Fibroblast of skin of left quadriceps (primary cell): ENCODE measurements at places on chromosomes 5 and 9.

GRCh38 chr9:5684101-5684500 lies 55.2 kb downstream of the RIC1 start:
- DNase-seq = no peak

GRCh38 chr5:109779036-109779735 lies 89.5 kb downstream of the MAN2A1 start:
- no peak for DNase-seq

DNA sequence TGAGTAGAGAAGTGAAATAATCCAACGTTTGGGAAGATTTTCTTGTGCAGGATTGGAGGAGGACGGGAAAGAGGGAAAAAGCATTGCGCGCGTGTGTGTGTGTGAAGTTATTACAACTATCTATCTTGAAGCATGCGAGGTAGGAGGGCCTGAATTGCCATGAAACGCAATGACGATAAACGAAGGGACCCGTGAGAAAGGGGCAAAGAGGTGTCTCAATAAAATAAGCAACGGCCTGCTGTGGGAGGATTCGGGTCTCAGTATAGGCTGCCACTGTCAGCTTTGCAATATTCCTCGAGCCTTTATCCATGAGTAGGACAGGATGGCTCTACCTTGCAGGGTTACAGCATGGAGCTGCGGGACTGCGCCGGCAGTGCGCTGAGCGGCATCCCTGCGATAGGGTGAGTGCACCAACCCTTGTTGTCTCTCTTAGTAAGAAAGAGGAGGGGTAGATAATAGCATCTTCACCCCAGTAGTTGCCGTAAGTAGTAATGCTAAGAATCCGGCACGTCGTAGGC lies 631 bp upstream of the RCL1 start:
- no peak for DNase-seq

GRCh38 chr9:133125941-133126696 lies 5.1 kb upstream of the RALGDS start:
- no peak for DNase-seq

- DNase-seq = no peak
Observed at GRCh38 chr5:37751227-37751626, 88.6 kb downstream of the GDNF start.

DNA sequence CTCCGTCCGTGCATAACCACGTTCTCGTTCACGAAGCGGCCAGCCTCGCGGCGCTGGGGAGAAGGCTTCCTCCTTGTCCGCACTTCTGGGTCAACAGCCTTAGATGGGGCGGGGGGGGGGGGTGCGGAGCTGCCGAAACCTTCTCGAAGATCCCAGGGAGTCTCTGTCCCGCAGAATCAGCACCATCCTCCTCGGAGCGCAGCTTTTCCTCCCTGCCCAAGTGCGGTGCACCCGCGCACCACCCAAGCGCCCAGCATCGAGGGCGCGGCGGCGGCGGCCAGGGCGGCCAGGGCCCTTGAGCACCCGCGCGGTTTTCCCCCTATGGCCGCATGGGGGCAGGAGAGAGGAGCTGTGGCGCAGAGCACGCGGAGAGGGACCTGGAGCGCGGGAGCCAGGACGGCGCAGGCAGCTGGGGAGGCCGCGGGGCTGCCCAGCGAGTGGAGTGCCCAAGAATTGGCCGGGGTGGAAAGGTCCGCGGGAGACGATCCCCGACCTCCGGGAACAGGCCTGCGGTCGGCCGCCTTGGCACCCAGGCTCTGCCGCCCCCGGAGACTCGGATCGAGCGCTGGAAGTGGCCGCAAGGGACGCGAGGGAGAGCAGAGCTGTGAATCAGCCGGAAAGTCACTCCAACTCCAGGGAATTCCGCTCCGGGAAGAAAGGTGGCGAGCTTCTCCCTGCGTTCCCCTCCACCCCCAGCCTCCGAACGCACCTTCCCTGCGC lies 43.1 kb downstream of the TMEM174 start:
- DNase-seq = peak; percentile 52

GRCh38 chr9:86274821-86275643 lies 7.3 kb downstream of the ISCA1 start:
- no peak for DNase-seq

DNA sequence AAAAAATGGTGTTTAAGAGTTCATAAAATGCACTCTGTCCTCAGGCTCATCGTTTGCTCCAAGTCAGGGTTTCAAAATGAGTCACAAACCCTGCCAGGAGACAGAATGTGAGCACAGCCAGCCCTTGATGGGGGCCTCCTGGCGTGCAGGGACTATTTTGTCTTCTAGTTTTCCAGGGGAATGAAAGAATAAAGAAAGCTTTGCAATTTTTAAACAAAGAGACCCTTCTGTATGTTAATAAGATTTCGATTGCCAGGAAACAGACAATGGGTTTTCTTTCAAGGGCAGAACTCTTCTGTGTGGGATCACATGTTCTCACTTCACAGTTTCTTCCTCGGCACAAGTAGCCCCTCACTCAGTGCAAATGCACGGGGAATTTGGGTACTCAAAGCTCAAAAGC lies 121.4 kb upstream of the C6 start:
- no peak for DNase-seq

- DNase-seq = peak; percentile 8
Observed at GRCh38 chr5:97131139-97131710, 11.2 kb downstream of the LIX1 start.

- no peak for DNase-seq
Observed at GRCh38 chr5:171660434-171660833, 125.2 kb upstream of the SMIM23 start.

DNA sequence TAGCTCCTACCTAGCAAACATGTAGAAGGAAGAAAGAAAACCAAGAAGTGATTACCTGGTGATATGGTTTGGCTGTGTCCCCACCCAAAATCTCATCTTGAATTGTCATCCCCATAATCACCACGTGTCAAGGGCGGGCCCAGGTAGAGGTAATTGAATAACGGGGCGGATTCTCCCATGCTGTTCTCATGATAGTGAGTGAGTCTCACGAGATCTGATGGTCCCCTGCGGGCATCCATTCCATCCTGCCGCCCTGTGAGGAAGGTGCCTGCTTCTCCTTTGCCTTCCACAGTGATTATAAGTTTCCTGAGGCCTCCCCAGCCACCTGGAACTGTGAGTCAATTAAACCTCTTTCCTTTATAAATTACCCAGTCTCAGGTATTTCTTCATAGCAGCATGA lies 27.4 kb upstream of the ANKRD34B start:
- DNase-seq = no peak

GRCh38 chr5:83922699-83923098 lies 202.0 kb upstream of the HAPLN1 start:
- no peak for DNase-seq

GRCh38 chr5:157497875-157498611 lies 38.0 kb downstream of the NIPAL4 start:
- no peak for DNase-seq

DNA sequence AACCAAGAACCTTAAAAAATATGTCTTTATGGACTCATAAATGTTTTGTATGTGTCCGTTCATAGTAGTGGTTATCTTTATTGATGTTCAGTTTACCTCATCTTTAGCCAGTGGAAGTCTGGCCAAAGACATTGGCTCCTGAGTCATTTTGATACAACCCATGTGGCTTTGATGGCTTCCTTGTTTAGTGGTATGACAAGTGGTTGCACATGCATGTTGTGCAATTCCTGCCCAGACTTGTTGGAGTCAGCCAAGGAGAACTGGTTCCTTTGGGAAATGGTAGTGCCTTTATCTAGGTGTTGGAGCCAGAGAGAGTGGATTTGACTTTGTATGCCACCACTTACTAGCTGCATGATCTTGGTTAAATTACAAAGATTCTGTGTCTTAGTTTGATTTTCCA lies 94.3 kb downstream of the RPS23 start:
- DNase-seq = no peak

DNA sequence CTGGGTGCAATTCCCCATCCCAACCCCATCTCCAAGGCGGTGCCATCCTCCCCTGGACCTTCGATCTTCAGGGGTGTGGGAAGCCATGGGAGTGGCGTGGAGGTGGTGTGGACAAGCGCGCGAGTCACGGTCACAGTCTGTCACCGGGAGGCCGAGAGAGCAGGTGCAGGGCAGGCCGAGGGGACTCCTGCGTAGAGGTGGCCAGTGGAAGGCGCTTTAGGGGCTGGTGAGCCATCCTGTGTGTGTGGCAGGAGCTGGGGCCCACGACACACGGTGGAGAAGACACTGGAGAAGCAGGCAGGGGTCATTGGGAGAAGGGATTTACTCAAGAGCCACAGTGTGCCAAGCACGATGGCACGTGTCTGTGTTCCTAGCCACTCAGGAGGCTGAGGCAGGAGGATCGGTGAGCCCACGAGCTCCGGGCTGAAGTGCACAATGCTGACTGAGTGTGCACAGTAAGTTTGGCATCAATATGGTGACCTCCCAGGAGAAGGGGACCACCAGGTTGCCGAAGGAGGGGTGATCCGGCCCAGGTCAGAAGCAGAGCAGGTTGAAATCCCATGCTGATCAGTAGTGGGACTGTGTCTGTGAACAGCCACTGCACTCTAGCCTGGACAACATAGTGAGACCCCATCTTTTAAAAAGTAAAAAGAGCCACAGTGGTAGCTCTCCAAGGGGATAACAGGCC lies 145.1 kb upstream of the PHYKPL start:
- DNase-seq = no peak

DNA sequence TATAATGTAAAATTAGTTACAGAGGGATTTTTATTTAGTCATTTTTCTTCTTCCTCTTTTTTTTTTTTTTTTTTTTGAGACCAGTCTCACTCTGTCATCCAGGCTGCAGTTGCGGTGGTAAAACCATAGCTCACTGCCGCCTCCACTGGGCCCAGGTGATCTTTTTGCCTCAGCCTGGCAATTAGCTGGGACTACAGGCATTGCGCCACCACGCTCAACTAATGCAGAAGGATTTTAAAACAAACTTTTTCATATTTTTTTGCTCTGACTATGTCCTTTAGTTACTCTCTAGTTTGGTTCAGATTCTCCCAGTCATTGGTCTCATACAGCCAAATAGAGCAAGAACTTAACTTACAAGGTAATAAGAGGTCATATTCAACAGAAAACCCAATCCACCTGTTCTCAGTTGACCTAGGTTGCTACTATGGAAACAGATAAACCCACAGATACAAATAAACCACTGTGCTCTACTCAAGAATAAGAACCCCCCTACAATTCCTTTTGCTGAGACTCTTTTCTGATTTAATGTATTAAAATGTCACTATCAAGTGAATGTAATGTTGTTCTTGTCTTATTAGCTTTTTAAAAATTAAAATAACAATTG lies 50.1 kb upstream of the TTC39B start:
- no peak for DNase-seq

DNA sequence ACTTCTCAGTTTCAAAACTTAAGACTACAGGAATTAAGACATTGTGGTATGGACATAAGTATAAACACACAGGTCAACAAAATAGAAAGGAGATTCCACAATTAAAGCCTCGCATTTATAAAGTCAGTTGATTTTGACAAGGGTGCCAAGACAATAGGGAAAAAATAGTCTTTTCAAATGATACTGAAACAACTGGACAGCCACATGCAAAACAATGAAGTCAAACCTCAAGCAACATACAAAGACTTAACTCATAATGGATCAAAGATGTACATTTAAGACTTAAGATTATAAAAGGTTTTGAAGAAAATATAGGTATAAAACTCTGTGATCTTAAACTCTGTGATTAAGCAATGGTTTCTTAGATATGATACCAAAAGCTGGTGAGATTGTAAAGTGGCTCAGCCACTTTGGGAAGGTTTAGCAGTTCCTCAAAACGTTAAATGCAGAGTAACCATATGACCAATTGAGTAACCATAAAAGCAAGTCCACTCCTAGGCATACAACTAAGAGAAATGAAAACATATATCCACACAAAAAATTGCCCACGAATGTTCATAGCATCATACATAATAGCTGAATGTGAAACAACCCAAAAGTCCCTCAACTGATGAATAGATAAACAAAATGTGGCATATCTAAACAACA lies 22.0 kb downstream of the HINT1 start:
- DNase-seq = no peak

DNA sequence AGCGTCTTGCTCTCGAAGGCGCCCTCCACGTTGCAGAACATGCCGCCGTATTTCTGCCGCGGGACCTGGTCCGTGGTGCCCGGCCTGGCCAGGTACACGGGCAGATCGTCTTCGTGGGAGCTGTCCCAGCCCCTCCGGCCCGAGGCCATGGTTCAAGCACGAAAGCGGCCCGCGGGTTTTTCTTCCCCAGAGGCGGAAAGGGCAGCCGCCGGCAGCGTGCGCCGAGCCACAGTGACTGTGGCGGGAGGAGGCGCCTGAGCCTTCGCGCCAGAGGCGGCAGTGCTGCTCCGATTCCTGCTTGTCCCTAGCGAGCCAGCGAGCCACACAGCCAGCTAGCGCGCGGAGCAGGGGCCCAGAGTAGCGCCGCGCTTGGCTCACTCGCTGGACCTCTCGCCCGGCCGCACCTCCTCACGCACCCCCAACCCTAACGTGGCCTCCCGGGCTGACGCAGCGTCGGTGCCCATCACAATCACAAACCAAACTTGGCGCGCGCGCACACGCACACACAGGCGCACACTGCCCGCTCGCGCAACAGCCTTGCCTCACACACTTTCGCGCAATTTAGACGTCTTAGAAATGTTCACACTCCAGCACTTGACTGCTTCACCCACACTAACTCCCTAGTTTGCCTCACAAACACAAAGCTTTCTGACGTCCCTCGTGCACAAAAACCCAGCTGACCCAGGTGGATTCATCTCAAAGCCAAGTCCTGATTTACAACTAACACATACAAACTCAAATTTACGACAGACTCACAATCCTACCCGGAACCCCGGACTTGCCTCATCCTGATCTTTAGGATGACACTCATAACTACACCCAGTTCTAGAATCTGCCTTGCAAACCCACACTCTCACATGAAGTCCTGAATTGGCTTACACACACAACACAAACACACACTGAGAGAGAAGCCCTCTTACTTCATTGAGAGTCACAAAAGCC lies at the start of gene DPYSL3:
DPYSL3 (minus strand) TSS at position 359 of the 942 bp plus-strand sequence; CDS start at position 149, 210 bp downstream.
- no peak for DNase-seq

GRCh38 chr9:83191154-83191553 lies 128.2 kb upstream of the RASEF start:
- DNase-seq = no peak

- DNase-seq = peak; percentile 77
Observed at GRCh38 chr9:88733651-88734421, 198.9 kb downstream of the NXNL2 start.

DNA sequence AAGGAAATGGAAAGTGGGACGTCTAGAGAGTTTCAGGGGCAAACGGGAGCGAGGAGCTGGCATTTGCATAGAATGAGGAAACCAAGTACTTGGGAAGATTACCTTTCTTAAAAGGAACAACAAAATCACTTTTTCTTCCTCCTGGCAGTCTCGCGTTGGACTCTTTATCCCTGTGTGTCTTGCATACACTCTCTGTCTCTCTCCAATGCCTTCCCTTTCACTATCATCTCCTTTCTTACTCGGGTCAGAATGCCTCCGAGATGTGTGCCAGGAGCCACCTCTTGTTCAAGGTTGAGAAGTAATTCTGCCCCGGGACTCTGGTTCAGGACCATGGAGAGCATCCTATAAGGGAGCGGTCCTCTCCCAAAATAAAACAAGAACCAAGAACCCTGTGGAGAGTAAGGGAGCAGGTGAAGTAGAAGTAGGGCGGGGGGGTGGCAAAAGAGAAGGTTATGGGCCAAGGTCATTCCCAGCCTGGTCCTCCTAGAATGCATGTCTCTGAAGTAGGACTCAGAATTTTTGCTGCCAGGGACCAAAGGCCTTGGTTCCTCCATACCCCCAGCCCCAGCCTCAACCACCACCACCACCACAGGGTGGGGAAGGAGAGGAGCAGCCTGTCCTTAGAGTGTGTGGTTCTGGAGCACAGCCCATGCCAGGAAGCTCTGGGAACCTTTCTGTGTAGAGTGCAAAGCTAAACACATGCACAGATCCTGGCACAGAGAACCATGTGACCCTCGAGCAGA lies 72.1 kb upstream of the ARAP3 start:
- DNase-seq = no peak
